ENCODE measurements at places on chromosomes 5 and 9. TPM values are rescaled to one million over a fixed set of nuclear protein-coding genes. Genes with fewer than 3 reads are reported as not detected.
A peak's percentile ranks its signal among the peaks of the same experiment; 100 is the strongest.

GRCh38 chr5:150503386-150503785 is 4.5 kb upstream of the NDST1 start:
- no peak for DNase-seq
- peaks cover 54% of the 10 kb centered on the region for H3K4me1 ChIP-seq
- H3K4me3 ChIP-seq: no peak overlapping the region
- no peaks in the 10 kb centered on the region for H3K27me3 ChIP-seq
- no peaks in the 10 kb centered on the region for H3K36me3 ChIP-seq
- H3K27ac ChIP-seq: no peak overlapping the region

DNA sequence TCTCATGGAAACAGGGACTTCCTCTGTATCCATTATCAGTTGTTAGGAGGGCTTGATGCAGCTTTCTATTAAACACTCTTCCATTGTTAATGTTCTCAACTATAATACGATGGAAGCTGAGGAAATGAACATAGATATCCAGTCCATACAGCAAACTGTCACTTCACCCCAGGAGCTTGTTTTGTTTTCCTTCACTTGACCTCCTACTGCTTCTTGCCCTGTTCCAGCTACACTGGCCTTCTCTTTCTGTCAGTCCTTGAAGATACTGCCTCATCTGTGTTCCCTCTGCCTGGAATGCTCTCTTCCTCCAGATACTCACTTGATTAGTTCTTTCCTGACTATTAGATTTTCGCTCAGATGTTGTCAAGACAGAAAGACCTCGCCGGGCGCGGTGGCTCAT is 17.1 kb downstream of the CTNNA1 start:
- H3K4me1 ChIP-seq: peaks cover 56% of the 10 kb centered on the region
- peak overlapping the region; percentile 29 for H3K27ac ChIP-seq
- no peaks in the 10 kb centered on the region for H3K27me3 ChIP-seq
- H3K4me3 ChIP-seq: no peak overlapping the region

DNA sequence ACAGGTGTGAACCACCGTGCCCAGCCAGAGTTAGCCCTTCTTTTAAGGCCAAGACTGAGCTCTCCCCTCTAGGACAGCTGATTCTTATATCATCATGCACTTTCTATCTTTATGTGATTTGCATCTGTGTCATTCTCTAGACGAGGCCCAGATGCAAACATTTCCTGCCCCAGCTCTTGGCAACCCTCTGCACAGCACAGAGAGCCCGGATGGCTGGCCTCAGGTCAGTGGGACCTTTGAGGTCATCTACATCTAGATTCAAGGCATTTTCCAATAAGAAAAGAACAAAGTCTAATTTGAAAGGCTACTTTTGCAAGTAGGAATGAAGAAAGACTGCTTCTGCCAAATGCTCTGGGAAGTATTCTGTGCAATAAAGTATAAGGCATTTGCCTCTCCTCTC is 109.0 kb upstream of the DAB2 start:
- peaks cover 19% of the 10 kb centered on the region for H3K4me1 ChIP-seq

- H3K27ac ChIP-seq: no peak overlapping the region
- H3K36me3 ChIP-seq: peaks cover 7% of the 10 kb centered on the region
- no peaks in the 10 kb centered on the region for H3K27me3 ChIP-seq
- DNase-seq: no peak
Measured at GRCh38 chr9:14393418-14393817, 79.5 kb upstream of the NFIB start.

DNA sequence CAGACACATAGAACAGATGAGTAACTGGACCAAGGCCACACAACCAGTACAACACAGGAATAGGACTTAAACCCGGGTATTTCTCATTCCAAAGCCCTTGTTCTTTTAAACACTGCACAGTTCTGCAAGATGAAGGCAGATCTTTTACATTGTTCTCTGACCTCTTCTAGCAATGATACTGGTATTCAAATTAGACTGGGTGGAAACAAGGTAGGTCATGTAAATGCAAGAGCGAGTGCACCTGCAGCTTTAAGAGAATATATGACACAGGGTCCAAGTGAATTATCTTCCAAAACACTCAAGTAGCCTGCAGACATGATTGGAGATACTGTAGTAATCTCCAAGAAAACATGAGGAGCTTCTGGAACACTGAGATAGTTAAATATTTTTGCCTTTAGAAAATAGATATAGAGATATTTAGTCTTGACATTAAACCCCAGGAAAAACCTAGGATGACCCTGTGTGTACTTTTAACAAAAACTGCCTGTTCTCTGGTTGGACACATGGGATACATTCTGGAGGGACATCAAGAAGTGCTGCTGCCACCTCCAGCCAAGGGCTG is 130.6 kb upstream of the EPB41L4A start:
- H3K27ac ChIP-seq: no peak overlapping the region
- DNase-seq: no peak
- H3K36me3 ChIP-seq: no peaks in the 10 kb centered on the region
- H3K4me3 ChIP-seq: no peak overlapping the region
- H3K27me3 ChIP-seq: no peaks in the 10 kb centered on the region
- 0 out of 2 replicates have a peak, but pooled peaks cover 3% of the 10 kb centered on the region for H3K4me1 ChIP-seq

DNA sequence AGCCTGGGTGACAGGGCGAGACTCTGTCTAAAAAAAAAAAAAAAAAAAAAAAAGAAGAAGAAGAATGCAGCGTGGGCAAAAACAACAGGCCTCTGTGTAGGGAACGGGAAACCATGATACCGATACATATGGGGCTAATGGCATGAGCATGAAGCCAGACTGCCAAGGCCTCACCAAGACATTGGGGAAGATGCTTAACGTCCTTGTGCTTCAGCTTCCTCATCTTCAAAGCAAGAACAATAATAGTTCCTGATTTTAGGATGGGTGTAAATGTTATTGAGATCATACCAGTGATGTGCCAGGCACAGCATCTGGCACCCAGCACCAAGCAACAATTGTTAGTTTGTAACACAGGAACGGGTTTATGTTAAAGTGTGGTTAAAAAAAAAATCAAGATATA is 51.4 kb downstream of the NEURL1B start:
- H3K27me3 ChIP-seq: peaks cover 7% of the 10 kb centered on the region
- peaks cover 19% of the 10 kb centered on the region for H3K4me1 ChIP-seq
- DNase-seq: no peak
- no peak overlapping the region for H3K4me3 ChIP-seq
- H3K36me3 ChIP-seq: no peaks in the 10 kb centered on the region
- no peak overlapping the region for H3K27ac ChIP-seq

DNA sequence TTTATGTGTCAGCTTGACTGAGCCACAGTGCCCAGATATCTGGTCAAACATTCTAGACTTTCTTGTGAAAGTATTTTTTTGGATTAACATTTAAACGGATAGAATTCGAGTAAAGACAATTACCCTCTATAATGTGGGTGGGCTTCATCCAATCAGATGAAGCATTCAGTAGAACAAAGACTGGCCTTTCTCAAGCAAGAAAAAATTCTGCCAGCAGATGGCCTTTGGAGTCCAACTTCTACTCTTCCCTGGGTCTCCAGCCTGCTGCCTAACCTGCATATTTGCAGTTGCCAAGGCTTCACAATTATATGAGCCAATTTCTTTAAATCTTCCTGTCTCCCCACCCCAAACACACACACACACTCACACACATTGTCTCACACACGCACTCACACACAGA is 86.4 kb downstream of the MED10 start:
- no peaks in the 10 kb centered on the region for H3K36me3 ChIP-seq
- H3K4me1 ChIP-seq: no peaks in the 10 kb centered on the region
- H3K4me3 ChIP-seq: no peak overlapping the region
- DNase-seq: no peak
- H3K27ac ChIP-seq: no peak overlapping the region

DNA sequence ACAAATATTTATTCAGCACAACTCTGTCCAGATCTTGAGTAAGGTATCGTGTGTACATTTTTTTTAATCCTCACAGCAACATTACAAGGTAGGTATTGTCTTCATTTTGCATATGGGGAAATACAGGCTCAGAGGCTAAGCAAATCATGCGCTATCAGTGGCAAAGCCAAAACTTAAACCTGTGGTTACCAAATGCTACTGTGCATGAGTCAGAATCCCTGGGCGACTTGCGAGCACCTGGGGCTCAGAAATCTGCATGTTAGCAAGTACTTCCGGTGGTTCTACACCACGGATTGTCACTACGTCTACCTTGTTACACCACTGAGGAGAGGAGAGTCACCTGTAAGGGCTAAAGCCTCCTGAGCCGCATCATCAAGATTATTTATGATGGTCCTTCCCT is 21.3 kb downstream of the C5orf58 start:
- H3K4me3 ChIP-seq: no peak overlapping the region
- peak overlapping the region; percentile 32 for H3K27ac ChIP-seq
- H3K27me3 ChIP-seq: no peaks in the 10 kb centered on the region
- no peak for DNase-seq

GRCh38 chr9:118529210-118529609 is 825.0 kb downstream of the TLR4 start:
- no peak overlapping the region for H3K4me3 ChIP-seq
- H3K27ac ChIP-seq: no peak overlapping the region
- peaks cover 4% of the 10 kb centered on the region for H3K4me1 ChIP-seq
- no peaks in the 10 kb centered on the region for H3K36me3 ChIP-seq
- no peak for DNase-seq

GRCh38 chr9:73165911-73166310 is 14.2 kb downstream of the ANXA1 start:
- peaks cover 13% of the 10 kb centered on the region for H3K4me1 ChIP-seq
- H3K27me3 ChIP-seq: no peaks in the 10 kb centered on the region
- H3K4me3 ChIP-seq: no peak overlapping the region
- no peak for DNase-seq

DNA sequence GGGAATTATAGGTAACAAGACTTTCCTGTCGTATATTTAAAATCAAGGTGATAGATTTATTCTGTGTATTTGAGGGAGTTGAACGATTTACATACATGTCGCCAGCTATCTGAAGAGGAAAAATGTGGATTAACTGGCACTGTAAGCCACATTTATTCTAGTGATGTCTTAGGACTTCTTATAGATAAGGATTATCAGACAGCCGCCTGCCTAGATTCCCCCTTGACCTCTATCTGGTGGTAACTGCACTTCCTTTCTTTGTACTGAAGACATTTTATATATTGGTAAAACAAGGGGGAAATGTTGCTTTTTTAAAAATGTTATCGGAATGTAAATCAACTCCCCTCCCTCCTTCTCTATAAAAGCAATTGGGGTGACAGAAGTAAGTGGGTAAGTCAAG is 39.3 kb upstream of the F2RL2 start:
- no peaks in the 10 kb centered on the region for H3K27me3 ChIP-seq
- no peak overlapping the region for H3K4me3 ChIP-seq
- H3K36me3 ChIP-seq: peaks cover 21% of the 10 kb centered on the region
- 0 out of 2 replicates have a peak overlapping the region, but pooled peaks have one; percentile 32 for H3K27ac ChIP-seq
- peaks cover 2% of the 10 kb centered on the region for H3K4me1 ChIP-seq

DNA sequence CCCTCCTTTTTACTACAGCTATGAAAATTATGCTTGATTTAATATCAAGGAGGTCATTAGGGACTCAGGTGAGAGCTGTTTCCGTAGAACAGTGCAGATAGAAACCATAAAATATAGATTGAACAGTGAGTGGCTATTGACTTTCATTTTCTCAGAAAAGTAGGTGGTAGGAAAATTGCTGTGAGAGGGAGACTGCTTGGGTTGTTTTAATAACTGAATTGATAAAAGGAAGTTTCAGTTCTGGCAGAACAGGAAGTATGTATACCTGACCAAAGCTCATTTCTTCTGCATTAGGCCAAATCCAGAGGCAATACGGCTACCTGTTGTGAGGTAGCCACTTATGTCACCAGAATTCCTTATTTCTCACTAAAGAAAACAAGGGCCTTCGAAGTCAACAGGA is 761.7 kb upstream of the ARRDC3 start:
- no peak overlapping the region for H3K4me3 ChIP-seq
- no peak overlapping the region for H3K27ac ChIP-seq
- DNase-seq: no peak
- H3K27me3 ChIP-seq: no peaks in the 10 kb centered on the region

- H3K36me3 ChIP-seq: peaks cover 16% of the 10 kb centered on the region
- H3K4me3 ChIP-seq: no peak overlapping the region
- H3K27me3 ChIP-seq: peaks cover 5% of the 10 kb centered on the region
- no peak overlapping the region for H3K27ac ChIP-seq
- peaks cover 13% of the 10 kb centered on the region for H3K4me1 ChIP-seq
- no peak for DNase-seq
Measured at GRCh38 chr5:73996151-73996755, 370.3 kb downstream of the ARHGEF28 start.

- no peaks in the 10 kb centered on the region for H3K27me3 ChIP-seq
- no peak overlapping the region for H3K4me3 ChIP-seq
- H3K4me1 ChIP-seq: no peaks in the 10 kb centered on the region
Measured at GRCh38 chr5:40547994-40548575, 131.6 kb upstream of the PTGER4 start.

DNA sequence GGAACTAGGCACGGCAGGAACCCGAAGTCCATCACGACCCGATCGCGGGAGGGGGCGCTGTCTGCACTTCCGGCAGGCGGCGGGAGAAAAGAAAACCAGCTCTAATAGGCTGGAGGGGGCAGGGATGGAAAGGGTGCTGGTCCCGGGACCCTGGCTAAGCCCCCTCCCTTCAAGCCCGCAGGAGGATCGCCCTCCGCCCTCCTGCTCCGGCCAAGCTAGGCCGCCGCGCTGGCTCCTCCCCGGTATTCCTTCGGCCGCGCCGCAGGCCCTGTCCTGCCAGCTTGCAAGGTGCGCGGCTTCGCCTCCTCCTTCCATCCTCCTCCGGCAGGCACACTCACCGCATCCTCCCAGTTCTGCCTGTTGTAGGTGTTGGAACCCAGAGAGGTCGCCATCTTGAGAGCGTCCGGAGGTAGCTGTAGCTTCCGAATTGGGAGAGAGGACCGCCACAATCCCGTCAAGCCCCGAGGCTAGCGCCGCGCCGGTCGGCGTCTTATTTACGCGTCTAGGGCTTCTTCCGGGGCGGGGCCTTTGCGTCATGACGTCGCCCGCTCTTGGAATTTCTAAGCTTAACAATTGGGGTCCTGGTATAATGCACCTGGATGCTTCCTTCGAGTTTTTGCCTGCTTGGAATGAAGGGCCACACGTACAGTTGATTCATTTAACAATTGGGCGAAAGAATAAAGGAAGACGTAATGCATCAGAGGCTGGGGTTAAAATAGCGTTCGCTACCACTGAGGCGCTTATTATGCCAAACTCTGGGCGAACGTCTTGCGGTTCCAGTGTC is at the start of gene RBM22:
Gene RBM22 (minus strand): TSS at position 469 of the 784 bp plus-strand sequence. CDS start 77 bp downstream, at position 392.
- no peaks in the 10 kb centered on the region for H3K27me3 ChIP-seq
- no peak within 1 kb of the TSS for H3K4me3 ChIP-seq
- no peak within 1 kb of the TSS for H3K27ac ChIP-seq
- H3K4me1 ChIP-seq: peaks cover 2% of the 10 kb centered on the region
- peak; percentile 92 for DNase-seq

Gene STKLD1
- total RNA-seq: 1.6 TPM

Gene IFNK
- not detected for total RNA-seq

Gene SHLD3
- 1.9 TPM for total RNA-seq

Gene ZNF484
- total RNA-seq: 12.8 TPM

Gene PRUNE2
- total RNA-seq: 13.1 TPM

Gene SLC27A6
- 3.6 TPM for total RNA-seq

Gene CDK7
- total RNA-seq: 62.7 TPM
